ENCODE measurements at places on chromosomes 1 and 21.

DNA sequence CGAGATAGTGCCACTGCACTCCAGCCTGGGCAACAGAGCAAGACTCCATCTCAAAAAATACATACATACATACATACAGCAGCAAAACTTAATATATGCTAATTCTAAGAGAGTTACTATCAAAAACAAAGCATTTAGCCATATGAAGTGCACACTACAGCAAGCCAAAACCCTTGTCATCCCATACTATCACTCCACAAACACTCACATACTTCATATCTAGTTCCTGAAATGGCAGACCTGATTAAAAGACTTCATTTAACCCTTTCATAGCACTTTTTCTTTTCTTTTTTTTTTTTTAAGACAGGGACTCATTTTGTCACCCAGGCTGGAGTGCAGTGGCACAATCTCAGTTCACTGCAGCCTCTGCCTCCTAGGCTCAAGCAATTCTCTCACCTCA, 65.6 kb downstream of the COP1 start:
- H3K27me3 ChIP-seq: no peaks in the 10 kb centered on the region
- H3K4me1 ChIP-seq: no peaks in the 10 kb centered on the region
- no peaks in the 10 kb centered on the region for H3K36me3 ChIP-seq
- H3K4me3 ChIP-seq: no peak overlapping the region
- DNase-seq: no peak

DNA sequence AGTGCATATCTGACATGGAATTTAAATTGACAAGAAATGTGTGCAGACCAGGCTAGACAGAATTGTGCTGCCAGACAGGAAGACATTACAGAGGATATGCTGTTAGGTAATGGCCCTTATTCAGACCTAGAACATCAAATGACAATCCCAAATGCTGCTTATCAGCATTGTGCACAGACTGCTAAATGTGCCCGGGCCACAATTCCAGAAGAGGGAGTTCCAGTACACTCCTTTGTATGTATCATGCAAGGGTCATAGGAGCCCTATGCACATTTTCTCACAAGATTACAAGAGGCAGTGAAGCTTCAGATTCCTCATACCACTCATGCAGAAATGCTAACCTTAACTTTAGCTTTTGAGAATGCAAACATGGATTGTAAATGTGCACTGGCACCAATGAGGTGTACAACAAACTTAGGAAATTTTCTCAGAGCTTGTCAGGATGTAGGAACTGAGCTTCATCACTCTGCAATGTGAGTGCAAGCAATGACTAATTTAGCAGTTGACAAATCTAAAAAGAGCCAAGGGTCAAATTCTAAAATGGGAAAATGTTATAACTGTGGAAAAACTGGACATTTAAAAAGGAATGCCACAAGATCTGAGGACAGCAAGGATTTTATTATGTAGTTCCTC, 273.5 kb downstream of the COL11A1 start:
- H3K27ac ChIP-seq: no peak overlapping the region
- no peak overlapping the region for H3K4me3 ChIP-seq
- no peaks in the 10 kb centered on the region for H3K36me3 ChIP-seq
- no peak for DNase-seq
- H3K27me3 ChIP-seq: no peaks in the 10 kb centered on the region
- H3K4me1 ChIP-seq: no peaks in the 10 kb centered on the region

DNA sequence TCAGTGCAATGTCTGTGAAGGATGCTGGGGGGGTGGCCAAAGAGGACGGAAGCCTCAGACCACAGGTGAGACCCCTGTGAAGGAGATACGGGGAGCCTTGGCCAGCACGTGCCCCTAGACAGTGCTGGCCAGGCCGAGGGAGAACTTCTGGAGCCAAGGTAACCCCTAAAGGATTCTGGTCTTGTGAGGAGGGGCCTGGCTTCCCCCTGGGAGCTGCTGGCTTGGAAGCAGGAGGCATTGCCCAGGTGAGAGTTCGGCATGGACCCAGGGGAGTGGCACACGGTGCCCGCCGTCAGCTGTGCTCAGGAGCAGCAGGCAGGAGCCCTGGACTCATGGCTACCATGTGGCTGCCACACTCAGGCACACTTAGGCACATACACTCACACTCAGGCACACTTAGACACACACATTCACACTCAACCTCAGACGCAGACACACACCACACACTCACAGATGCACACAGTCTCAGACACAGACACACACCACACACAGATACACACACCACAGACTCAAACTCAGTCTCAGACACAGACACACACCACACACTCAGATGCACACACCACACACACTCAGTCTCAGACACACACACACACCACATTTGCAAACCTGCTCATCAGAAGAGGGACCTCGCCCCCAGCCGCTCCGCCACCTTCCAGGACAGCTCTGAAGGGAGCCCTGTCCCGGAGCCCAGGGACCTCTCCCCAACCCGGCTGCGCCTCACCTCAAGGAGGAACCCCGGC, 1.1 kb upstream of the COL6A2 start:
- no peaks in the 10 kb centered on the region for H3K36me3 ChIP-seq
- H3K4me3 ChIP-seq: no peak overlapping the region
- no peak overlapping the region for H3K27ac ChIP-seq
- H3K27me3 ChIP-seq: no peaks in the 10 kb centered on the region
- DNase-seq: no peak
- no peaks in the 10 kb centered on the region for H3K4me1 ChIP-seq

DNA sequence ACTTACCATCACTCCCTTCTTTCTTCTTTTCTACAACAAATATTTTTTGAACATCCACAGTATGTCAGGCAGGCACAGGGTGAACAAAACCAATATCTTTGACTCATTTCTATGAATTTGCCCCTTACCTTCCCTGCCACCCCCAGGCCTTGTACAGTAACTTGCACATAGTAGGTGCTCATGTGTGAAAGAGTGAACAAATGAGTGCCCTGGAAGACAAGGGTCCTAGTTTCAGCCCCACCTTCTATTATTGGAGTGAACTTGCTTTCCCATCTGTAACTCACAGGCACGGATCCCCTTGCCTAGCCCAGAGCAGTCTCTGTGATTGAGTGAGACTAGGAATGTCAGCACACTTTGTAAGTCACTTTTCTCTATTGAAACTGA, 12.8 kb downstream of the ZDHHC18 start:
- H3K4me1 ChIP-seq: no peaks in the 10 kb centered on the region
- H3K27me3 ChIP-seq: no peaks in the 10 kb centered on the region
- H3K27ac ChIP-seq: no peak overlapping the region
- DNase-seq: no peak
- H3K4me3 ChIP-seq: no peak overlapping the region

DNA sequence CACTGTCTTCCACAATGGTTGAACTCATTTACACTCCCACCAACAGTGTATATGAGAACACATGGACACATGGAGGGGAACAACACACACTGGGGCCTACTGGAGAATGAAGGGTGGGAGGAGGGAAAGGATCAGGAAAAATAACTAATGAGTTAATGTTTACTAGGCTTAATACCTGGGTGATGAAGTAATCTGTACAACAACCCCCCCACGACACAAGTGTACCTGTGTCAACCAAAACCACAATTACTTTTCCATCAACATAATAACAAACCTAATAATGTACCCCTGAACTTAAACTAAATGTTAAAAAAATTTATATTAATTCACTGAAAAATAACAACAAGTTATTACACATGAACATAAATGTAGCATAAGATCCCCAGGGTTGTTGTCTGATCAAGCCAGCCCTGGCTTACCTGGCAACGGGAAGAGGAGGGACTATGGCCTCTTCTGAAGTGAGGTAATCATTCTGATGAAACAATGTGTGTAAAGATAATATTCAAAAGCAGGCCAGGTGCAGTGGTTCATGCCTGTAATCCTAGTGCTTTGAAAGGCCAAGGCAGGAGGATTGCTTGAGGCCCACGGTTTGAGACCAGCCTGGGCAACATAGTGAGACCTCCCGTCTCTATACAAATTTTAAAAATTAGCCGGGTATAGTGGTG, 40.8 kb upstream of the HEATR1 start:
- no peak overlapping the region for H3K27ac ChIP-seq
- H3K36me3 ChIP-seq: no peaks in the 10 kb centered on the region
- H3K27me3 ChIP-seq: no peaks in the 10 kb centered on the region
- no peak overlapping the region for H3K4me3 ChIP-seq
- H3K4me1 ChIP-seq: no peaks in the 10 kb centered on the region

DNA sequence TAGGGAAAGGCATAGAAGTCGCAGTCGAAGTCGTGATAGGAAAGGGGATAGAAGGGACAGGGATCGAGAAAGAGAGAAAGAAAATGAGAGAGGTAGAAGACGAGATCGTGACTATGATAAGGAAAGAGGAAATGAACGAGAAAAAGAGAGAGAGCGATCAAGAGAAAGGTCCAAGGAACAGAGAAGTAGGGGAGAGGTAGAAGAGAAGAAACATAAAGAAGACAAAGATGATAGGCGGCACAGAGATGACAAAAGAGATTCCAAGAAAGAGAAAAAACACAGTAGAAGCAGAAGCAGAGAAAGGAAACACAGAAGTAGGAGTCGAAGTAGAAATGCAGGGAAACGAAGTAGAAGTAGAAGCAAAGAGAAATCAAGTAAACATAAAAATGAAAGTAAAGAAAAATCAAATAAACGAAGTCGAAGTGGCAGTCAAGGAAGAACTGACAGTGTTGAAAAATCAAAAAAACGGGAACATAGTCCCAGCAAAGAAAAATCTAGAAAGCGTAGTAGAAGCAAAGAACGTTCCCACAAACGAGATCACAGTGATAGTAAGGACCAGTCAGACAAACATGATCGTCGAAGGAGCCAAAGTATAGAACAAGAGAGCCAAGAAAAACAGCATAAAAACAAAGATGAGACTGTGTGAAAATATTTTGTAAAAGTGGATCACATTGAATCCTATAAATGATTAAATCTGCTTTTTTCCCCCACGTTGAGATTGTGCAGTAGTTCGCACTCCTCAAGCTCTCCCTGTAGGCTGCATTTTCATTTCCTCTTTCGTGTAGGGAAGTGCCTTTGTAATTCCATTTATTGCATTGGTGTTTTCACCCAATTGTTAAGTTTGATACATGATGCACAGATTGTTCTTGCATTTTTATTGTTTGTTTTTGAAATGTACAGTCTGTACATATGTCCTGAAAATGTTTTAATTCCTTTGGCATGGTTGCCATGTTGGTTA, 7.5 kb downstream of the PRPF38B start:
- H3K36me3 ChIP-seq: peaks cover 58% of the 10 kb centered on the region
- DNase-seq: no peak
- H3K4me1 ChIP-seq: no peaks in the 10 kb centered on the region
- H3K4me3 ChIP-seq: no peak overlapping the region

GRCh38 chr1:32266921-32267591, 16.0 kb downstream of the LCK start:
- DNase-seq: no peak
- H3K4me1 ChIP-seq: peaks cover 6% of the 10 kb centered on the region
- no peak overlapping the region for H3K4me3 ChIP-seq
- no peaks in the 10 kb centered on the region for H3K36me3 ChIP-seq
- H3K27ac ChIP-seq: no peak overlapping the region

DNA sequence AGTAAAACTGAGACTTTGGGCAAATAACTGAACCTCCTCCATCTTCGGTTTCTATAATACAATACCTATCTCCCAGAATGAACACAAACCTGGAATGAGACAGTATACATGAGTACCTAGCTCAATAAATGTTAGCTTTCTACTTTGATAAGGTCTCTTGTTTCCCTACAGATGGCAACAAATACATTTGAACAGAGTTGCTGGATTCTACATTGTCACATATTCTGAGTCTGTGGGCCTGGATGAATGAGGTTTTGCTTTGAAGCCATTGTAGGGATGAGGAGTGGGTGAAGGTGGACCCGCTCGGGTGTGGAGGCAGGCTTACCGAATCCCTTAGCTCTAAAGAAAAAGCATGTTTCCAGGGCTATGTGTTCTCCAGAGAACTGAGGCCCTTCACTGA, 13.9 kb upstream of the FYB2 start:
- peaks cover 3% of the 10 kb centered on the region for H3K27me3 ChIP-seq
- no peak overlapping the region for H3K4me3 ChIP-seq
- no peaks in the 10 kb centered on the region for H3K4me1 ChIP-seq
- no peaks in the 10 kb centered on the region for H3K36me3 ChIP-seq
- no peak for DNase-seq

DNA sequence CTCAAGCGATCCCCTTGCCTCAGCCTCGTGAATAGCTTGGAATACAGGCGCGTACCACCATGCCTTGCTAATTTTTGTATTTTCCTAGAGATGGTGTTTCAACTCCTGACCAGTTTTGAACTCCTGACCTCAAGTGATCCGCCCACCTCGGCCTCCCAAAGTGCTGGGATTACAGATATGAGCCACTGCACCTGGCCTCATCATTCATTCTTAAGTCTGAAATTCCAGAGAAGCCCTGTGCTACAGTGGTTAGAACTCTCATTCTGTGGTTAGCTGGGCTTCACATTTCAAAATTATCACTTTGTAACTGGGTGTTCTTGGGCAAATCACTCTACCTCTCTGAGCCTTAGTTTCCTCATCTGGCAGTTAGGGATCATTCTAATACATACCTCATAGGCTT, 86.1 kb upstream of the POU3F1 start:
- no peak for DNase-seq
- H3K4me3 ChIP-seq: no peak overlapping the region
- no peaks in the 10 kb centered on the region for H3K27me3 ChIP-seq
- H3K27ac ChIP-seq: no peak overlapping the region

GRCh38 chr1:192626366-192627179, 9.4 kb upstream of the RGS13 start:
- no peaks in the 10 kb centered on the region for H3K4me1 ChIP-seq
- H3K36me3 ChIP-seq: no peaks in the 10 kb centered on the region

DNA sequence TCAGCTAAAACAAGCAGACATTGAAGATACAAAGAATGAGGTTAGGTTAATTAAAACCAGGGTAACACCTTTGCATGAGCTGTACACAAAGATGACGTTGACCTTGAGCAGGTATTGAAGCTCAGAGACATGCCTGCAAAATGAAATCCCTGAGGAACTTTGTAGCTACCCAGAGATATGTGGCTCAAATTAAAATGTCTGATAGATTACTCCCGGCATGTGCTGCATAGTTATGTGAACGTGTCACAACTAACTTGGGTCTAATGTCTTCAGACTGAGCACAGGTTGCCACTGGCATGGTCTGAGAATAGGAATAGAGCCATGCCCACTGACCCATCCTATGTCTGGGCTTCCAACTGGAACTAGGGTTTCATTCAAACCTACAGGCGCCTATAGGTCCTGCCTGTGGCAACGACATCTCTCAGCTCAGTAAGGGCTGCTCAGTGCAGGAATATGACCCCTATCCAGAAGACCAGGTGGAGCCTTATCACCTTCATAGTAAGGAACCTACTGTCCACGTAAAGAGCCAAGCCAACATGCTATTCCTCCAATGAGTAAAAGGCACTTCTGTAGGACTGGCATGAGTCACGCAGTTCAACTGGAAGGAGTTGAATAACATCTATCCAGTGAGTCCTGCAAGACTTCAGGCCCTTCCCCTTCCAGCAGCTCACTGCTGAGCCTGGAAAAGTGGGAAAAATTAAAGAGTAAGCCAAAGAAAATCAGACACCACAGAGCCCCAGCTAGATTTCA, 60.7 kb downstream of the PRKAB2 start:
- DNase-seq: no peak
- H3K4me3 ChIP-seq: no peak overlapping the region
- H3K27ac ChIP-seq: no peak overlapping the region
- H3K36me3 ChIP-seq: no peaks in the 10 kb centered on the region

All from Panc1 (cell line).